ENCODE measurements at places on chromosomes 12 and 14.

- DNase-seq = no peak
Observed at GRCh38 chr14:88775532-88775931, 17.2 kb downstream of the EML5 start.

- no peak for DNase-seq
Observed at GRCh38 chr12:57894399-57895292, 46.7 kb upstream of the ATP23 start.

DNA sequence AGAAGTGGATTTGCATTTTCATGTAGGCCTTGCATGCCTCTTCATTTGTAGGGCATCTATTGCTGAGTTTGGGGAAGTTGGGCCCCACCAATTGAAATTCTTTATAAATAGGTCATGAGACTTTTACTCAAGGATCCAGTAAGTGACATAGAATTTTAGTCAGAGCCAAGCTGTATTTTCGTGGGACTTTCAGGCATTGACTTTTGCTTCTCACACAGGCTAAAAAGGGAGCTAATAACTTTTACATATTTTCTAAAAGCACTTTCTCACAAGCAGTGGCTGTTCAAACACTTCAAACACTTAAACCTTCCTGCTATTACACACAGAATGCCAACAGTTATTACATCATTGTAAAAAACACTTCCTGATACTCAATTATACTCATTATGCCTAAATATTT is 260.5 kb downstream of the MSRB3 start:
- DNase-seq = no peak

DNA sequence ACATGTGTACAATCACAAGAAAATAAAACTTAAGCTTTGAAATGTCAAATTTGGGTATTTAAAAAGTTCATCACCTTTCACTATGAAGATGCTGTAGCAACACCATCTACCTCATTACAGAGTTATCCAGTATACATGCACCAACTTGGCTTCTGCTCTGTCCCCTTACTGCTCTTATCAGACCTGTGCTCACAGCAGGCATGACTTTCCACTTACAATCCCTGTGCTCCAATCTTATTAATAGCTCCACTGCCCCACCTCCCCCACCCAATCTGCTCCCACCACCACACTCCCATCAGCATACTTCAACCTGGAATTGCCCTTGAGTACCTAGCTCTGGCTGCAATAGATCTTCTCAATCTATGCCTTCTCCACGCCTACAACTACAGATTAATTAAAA is 13.3 kb downstream of the GALC start:
- DNase-seq = no peak

DNA sequence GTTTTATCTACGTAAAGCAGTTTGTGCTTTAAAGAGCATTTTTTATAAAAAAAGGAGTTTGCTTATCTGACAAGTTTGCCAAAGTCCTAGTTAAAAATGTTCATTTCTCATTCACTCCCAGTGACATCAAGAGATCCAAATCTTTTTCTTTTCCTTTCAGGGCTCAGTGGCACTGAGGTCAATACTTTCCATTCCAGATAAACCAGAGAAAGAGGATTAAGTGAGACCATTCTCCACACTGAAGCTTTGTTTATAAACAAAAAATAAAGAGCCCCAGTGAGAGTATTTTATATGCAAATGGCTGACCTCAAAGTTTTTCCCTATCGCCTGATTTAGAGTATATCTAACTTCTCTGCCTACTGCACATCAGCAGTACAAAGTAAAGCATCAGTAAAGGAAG is 199.8 kb downstream of the ALG10B start:
- no peak for DNase-seq

- DNase-seq = no peak
Observed at GRCh38 chr12:50615907-50616296, 111.1 kb downstream of the DIP2B start.

GRCh38 chr14:77046721-77047120 is 18.2 kb upstream of the IRF2BPL start:
- DNase-seq = no peak

DNA sequence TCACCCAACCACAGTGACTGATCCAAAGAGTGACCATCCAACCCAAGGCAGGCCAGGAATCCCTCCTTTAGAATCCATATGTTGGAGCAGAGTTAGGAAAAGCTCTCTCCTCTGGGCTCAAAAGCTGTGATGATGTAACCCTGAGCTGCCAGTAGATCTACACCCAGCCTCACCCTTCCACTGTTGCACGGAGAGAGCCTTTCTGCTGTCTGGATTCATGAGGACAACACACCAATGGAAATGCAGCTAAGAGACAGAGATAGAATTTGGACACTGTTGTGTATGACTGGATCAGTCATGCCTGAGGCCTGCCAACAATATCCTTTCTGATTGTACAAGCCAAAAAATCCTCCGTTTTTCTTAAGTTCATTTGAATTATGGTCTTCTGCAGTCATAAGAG is 4.4 kb upstream of the OR6J1 start:
- DNase-seq = no peak

GRCh38 chr12:46556105-46556559 is 183.6 kb upstream of the SLC38A2 start:
- DNase-seq = no peak

- DNase-seq = peak; percentile 43
Observed at GRCh38 chr14:91249841-91250616, 5.5 kb upstream of the GPR68 start.

- peak; percentile 88 for DNase-seq
Observed at GRCh38 chr14:75277008-75277814, 1.4 kb upstream of the FOS start.

DNA sequence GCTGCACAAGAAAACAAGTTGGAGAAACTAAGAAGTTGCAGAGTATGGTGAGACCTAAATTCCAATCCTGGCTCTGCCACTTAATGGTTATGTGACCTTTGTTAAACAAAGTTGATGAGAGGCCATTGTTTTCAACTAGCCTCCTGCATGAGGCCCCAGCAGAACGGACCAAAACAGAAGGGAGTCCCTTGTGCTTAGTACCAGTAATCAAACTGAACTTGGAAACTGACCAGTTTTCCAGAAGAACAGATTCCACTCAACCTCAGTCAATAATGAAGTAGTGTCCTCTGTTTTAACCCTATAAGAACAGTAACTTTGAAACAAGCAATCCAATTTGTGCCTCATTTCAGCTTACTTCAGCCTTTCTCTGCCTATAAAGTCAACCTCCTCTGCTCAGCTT is 69.9 kb downstream of the C12orf56 start:
- no peak for DNase-seq

GRCh38 chr12:15181017-15181683 is 40.1 kb downstream of the RERG start:
- DNase-seq = no peak

DNA sequence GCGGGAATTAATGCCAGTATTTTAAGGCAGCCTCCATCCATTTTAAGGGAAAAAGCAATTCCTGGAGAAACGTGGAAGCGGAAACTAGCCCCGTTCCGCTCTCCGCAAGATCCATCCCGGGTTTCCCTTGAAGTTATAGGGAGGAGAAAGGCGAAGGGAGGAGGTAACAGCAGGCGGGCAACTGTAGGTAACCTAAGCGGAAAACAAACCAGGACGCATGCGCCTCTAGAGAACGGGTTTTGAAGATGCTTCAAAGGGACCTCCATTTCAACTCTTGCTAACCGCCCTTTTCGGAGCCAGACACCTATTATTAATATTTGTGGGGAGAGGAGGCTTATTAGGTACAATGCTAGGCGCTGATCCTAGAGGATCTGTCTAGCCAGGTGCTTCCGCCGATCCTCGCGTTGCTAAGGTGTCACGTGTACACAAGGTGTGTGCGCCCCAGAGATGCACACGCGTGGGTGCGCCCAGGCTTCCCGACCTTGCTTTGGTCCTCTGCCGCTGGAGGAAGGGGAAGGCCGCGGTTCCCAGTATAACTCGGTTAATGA is 6.2 kb downstream of the TBX5 start:
- DNase-seq = no peak

- no peak for DNase-seq
Observed at GRCh38 chr12:108727161-108727560, 4.2 kb downstream of the CORO1C start.

GRCh38 chr14:68583548-68584280 is 209.2 kb downstream of the ZFP36L1 start:
- DNase-seq = peak; percentile 33
